Caki2 (cell line): ENCODE measurements at places on chromosomes 13 and 19. TPM values are rescaled to one million over a fixed set of nuclear protein-coding genes. Genes with fewer than 3 reads are reported as not detected.

Gene LIN7B
- 6.1 and 9.7 TPM in 2 replicates for total RNA-seq

Gene MISP3
- total RNA-seq: 2.5 and 2.7 TPM in 2 replicates

- DNase-seq: no peak
Measured at GRCh38 chr19:16363133-16363851, 38.7 kb downstream of the KLF2 start.

Gene CYTH2
- 121 and 164 TPM in 2 replicates for total RNA-seq

GRCh38 chr13:103395139-103395538, 328.9 kb upstream of the SLC10A2 start:
- no peak for DNase-seq
